ENCODE measurements at places on chromosomes 16 and 17. TPM values are rescaled to one million over a fixed set of nuclear protein-coding genes. Genes with fewer than 3 reads are reported as not detected.

Gene MMP28
- total RNA-seq, result 0.26 TPM

Gene TUBG1
- total RNA-seq, result 17.1 TPM

Gene TSPAN10
- 4.3 TPM for total RNA-seq

Gene KRTAP4-3
- total RNA-seq, result not detected

Gene SULT1A3
- total RNA-seq, result 2.8 TPM

Gene EVPLL
- not detected for total RNA-seq

Gene TM4SF5
- total RNA-seq, result not detected

Gene PRSS27
- total RNA-seq, result 1.1 TPM

Gene KCNJ18
- not detected for total RNA-seq

Gene HSD17B2
- total RNA-seq, result 0.76 TPM

Gene C16orf54
- total RNA-seq, result not detected

Gene DCXR
- total RNA-seq, result 31.9 TPM

Gene CMTM2
- not detected for total RNA-seq

Gene TPSAB1
- total RNA-seq, result not detected

Gene STXBP4
- total RNA-seq, result 38.3 TPM

Gene NPIPB9
- total RNA-seq, result 6.7 TPM

Gene FBXW10B
- total RNA-seq, result 1.0 TPM

Gene NPTX1
- total RNA-seq, result 0.11 TPM

Gene ABR
- total RNA-seq, result 76.3 TPM
